ENCODE measurements at places on chromosomes 4 and X.
A peak's percentile ranks its signal among the peaks of the same experiment; 100 is the strongest.

DNA sequence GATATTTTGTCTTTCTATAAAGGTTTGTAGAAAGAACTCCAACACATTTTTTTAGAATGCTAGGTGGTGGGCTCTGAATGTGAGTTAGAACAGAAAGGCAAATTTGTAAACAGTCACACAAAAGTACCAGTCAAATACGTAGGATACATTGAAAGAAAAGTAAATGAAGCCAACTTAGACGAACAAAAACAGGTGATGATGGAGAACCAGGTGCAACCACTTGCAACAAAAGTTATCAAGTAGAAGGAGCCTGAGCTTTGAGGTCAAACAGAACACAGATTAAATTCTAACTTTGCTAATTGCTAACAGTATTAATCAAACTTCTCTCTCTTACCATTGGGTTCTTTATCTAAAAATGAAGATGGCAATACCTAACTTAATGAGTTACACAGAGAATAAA lies 62.7 kb upstream of the DAPP1 start:
- H3K27ac ChIP-seq, result no peak overlapping the region
- H3K4me1 ChIP-seq, result peaks cover 4% of the 10 kb centered on the region
- DNase-seq, result no peak
- no peaks in the 10 kb centered on the region for H3K27me3 ChIP-seq

- H3K4me3 ChIP-seq, result no peak overlapping the region
- H3K36me3 ChIP-seq, result no peaks in the 10 kb centered on the region
- H3K27me3 ChIP-seq, result no peaks in the 10 kb centered on the region
- DNase-seq, result no peak
- H3K4me1 ChIP-seq, result no peaks in the 10 kb centered on the region
These were observed 38.9 kb downstream of the TLR10 start for GRCh38 chr4:38743866-38744265.

DNA sequence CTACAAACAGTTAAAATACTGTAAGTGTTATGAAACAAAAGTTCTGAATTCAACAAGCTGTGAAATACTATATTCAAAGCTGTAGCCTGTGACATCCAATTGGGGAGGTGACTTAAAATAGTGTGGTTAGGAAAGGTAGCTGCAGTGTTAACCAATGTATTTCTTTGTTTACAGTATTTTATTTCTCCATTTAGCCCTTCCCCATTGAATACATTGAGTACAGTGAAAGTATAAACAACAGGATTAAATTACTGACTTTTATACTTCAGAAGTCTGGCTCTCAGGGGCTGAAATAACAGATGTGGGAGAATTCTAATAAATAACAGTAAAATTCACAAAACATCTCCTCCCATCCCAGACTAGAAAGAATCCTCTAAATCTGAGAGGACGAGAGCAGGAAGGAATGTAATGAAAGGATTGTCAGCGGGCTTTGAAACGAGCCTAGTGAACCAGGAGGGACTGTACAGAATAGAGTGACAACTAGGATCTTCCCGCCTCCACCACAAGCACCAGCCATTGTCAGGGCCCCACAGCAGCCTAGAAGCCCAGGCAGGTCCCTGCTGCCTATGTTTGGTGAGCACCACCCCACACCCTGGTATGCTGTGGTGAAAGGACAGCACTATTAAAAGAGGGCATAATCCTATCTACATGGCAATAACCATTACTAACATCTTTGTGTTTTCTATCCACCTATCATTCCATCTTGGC lies 73.7 kb downstream of the SPCS3 start:
- no peak for DNase-seq
- H3K27me3 ChIP-seq, result no peaks in the 10 kb centered on the region
- peaks cover 7% of the 10 kb centered on the region for H3K4me1 ChIP-seq
- H3K4me3 ChIP-seq, result no peak overlapping the region
- H3K36me3 ChIP-seq, result no peaks in the 10 kb centered on the region

GRCh38 chrX:11461201-11462001 lies 168.2 kb downstream of the AMELX start:
- H3K27me3 ChIP-seq, result no peaks in the 10 kb centered on the region
- no peak overlapping the region for H3K4me3 ChIP-seq
- DNase-seq, result peak; percentile 45
- peaks cover 28% of the 10 kb centered on the region for H3K4me1 ChIP-seq
- peak overlapping the region; percentile 30 for H3K27ac ChIP-seq
- no peaks in the 10 kb centered on the region for H3K36me3 ChIP-seq

GRCh38 chr4:19883841-19884240 lies 367.9 kb upstream of the SLIT2 start:
- no peak overlapping the region for H3K27ac ChIP-seq
- no peak overlapping the region for H3K4me3 ChIP-seq
- H3K4me1 ChIP-seq, result peaks cover 21% of the 10 kb centered on the region
- H3K27me3 ChIP-seq, result no peaks in the 10 kb centered on the region
